Activated T-helper 9 cell treated with anti-CD3 and anti-CD28 coated beads, Interleukin-2, amount 50 U/mL, for 16 hours (primary cell): ENCODE measurements at places on chromosomes 3 and 15.

- DNase-seq: no peak
Measured at GRCh38 chr3:16148783-16149182, 25.7 kb upstream of the GALNT15 start.

- no peak for DNase-seq
Measured at GRCh38 chr15:95249524-95249923, 1018.2 kb downstream of the MCTP2 start.

DNA sequence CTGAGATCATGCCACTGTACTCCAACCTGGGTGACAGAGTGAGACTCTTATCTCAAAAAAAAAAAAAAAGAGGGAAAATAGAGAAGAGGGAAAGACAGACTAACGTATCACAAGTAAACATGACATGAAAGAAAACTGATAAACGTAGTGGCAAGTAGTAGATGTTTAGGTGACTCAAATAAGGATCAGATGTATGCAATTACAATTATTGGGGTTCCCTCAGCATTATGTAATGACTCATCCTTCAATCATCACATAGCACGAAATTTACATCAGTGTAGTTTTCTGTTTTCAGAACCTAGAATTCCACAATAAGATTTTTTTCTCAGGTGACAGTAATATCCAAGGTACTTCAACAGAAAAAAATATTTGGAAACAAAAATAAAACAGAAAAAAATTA is 46.6 kb downstream of the DPP8 start:
- no peak for DNase-seq

- DNase-seq: no peak
Measured at GRCh38 chr3:134078169-134078831, 48.6 kb upstream of the SLCO2A1 start.

- no peak for DNase-seq
Measured at GRCh38 chr15:49678655-49679054, 57.8 kb downstream of the DTWD1 start.

DNA sequence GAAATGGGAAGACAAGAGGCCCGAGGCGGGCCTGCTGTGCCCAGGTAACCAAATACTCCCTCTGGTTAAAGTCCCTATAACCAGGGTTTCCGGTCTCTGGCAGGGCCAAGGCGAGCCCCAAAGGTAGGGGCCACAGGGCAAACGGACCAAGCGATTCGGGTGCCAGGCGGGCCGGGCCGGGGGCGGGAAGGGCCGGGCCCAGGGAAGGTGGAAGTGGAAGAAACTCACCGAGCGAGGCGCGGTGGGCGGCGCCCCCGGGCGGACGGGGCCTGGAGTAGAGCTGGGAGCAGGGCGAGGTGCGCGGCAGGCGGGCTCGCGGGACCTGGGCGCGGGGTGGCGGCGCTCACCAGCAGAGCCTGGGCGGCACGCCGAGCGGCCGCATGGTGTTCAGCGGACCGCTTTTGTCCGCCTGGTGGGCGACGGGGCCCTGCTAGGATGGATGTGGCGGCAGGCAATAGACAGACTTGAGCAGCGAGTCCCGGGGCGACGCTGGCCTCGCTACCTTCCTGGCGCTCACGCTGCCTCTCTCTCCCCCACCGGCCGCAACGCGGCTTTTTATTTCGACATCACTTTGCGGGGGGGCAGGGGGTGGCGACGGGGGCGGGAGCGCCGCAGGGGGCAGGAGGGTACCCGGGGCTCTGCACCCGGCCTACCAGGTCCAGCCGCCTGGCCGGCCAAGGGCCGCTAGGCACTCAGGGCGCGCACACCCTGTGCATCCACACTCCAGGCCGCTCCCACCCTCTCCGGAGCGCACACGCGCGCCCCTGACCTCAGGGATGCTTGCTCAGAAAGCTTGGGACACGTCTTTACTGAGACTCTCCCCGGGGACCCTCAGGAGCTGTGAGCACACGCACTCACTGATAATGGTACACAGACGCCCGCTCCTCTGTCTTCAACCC is at the start of gene GATA2:
TSS of gene GATA2 (minus strand) at position 531 of the 899 bp plus-strand sequence. CDS start 6,170 bp downstream, outside the sequence.
- no peak for DNase-seq

GRCh38 chr3:167844528-167844927 is 109.0 kb downstream of the SERPINI1 start:
- no peak for DNase-seq

GRCh38 chr3:123610331-123610730 is 25.5 kb upstream of the HACD2 start:
- DNase-seq: no peak

GRCh38 chr3:17894434-17895060 is 152.1 kb upstream of the TBC1D5 start:
- DNase-seq: no peak

DNA sequence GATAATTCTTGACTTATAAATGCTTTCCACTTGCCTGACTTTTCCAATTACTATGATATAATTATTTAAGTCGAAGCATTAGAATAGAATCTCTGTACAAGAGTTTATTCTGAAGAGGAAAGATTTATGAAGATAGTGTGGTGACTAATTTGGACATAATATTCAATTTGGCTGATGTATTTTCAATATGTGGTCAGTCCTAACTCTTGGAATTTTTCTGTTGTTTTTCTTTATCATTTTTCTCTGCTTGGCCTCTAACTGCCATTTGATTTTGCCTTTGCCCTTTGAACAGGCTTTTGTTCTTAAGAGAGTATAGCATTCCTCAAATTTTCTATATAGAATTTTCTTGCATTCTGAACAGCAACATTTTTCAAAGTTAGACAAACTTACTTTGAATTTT is 2.6 kb upstream of the MDFIC2 start:
- no peak for DNase-seq

DNA sequence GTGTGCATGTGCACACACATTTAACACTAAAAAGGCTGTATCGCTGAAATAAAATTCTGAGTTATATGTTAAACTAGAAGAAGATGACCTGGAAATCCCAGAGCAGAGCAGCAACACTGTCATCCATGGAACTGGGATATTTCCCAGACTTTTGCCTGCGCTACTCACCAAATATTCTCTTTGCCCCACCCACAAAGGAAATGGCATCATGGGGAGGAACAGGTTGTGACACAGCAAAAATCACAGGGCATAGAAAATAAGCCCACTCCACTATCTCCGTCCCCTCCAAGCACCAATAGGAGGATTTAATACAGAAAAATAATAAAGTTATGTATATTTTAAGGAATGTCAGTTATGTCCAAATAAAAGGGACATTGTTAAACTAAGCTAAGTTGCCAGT is 71.7 kb downstream of the COL8A1 start:
- DNase-seq: no peak

- no peak for DNase-seq
Measured at GRCh38 chr3:168157099-168157700, 61.5 kb upstream of the GOLIM4 start.

DNA sequence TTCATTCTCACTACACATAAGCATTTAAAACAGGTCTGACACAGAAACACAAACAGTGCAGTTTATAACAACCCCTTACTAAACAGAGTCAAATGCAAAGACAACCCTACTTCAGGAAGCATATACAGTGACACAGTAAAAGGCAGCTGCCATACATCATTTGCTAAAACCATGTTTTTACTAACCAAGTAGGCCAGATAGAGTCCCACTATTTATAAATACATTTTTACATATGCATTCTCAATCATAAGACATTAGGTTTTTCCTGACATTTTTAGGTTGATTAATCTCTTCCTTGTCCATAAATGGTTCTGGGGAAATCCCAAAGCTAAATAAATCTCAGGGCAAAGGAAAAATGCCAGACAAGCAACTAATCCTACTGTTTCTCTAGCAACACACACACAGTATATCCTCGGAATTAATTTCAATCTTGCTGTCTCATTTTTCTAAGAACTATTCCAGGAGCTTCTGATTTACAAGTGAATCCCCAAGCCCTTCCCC is 39.0 kb downstream of the CHAC1 start:
- no peak for DNase-seq

DNA sequence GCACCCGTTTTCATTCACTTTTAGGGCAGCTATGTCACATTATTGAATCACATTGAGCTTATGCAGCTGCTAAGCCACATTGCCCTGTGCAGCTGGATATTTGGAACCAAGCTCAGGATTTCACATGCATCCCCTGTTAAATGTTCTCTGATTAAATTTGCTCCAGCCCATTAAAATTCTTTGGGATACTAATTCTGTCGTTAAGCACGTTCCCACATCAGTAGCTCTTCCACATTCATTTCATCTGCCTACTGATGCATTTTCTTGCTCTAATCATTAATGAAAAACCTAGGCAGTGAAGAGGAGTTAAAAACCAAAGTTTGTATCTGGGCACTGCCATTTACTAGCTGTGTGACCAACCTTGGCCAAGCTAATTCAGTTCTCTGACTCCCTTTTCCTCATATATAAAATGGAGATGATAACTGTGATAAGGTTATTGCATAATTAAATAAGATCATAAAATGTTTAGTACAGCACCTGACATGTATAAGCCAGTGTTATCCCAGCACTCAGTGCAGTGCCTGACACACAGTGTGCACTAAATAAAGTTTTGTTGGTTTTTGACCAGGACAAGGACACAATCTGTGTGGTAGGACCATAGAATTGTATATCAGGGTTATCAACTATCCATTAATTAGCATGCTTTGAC is 222.2 kb upstream of the ATP11B start:
- no peak for DNase-seq

- no peak for DNase-seq
Measured at GRCh38 chr3:60743631-60744164, 507.6 kb downstream of the FHIT start.

GRCh38 chr3:122100591-122101463 is 45.7 kb downstream of the CD86 start:
- no peak for DNase-seq

- DNase-seq: no peak
Measured at GRCh38 chr3:43909149-43909548, 218.4 kb downstream of the ABHD5 start.
